Fibroblast of lung (primary cell): ENCODE measurements at places on chromosomes 7 and 10.

DNA sequence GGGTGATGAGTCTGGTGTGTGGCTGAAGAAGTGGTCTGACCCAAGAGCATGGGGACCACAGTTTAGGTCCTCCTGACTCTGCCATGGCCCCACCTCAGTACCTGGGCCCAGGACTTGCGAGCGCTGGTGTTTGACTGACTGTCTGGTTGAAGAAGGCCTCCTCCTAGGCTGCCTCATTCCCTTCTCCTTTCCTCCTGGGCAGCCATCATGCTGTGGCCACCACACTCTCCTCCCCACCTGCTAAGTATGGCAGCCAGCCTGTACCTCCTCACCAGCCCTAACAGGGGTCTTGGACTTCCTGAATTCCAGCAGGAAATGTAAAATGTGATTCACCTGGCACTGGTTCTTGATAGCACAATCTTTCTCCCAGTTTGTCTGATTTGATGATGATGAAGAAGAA is 156.8 kb upstream of the GPR26 start:
- H3K4me1 ChIP-seq, result no peaks in the 10 kb centered on the region
- no peak overlapping the region for H3K27ac ChIP-seq
- DNase-seq, result no peak
- H3K27me3 ChIP-seq, result no peaks in the 10 kb centered on the region
- no peaks in the 10 kb centered on the region for H3K36me3 ChIP-seq

GRCh38 chr7:30226614-30227268 is 57.7 kb upstream of the ZNRF2 start:
- H3K36me3 ChIP-seq, result no peaks in the 10 kb centered on the region
- H3K4me3 ChIP-seq, result no peak overlapping the region
- no peaks in the 10 kb centered on the region for H3K4me1 ChIP-seq
- no peak for DNase-seq
- H3K27me3 ChIP-seq, result peaks cover 6% of the 10 kb centered on the region
- H3K27ac ChIP-seq, result no peak overlapping the region

DNA sequence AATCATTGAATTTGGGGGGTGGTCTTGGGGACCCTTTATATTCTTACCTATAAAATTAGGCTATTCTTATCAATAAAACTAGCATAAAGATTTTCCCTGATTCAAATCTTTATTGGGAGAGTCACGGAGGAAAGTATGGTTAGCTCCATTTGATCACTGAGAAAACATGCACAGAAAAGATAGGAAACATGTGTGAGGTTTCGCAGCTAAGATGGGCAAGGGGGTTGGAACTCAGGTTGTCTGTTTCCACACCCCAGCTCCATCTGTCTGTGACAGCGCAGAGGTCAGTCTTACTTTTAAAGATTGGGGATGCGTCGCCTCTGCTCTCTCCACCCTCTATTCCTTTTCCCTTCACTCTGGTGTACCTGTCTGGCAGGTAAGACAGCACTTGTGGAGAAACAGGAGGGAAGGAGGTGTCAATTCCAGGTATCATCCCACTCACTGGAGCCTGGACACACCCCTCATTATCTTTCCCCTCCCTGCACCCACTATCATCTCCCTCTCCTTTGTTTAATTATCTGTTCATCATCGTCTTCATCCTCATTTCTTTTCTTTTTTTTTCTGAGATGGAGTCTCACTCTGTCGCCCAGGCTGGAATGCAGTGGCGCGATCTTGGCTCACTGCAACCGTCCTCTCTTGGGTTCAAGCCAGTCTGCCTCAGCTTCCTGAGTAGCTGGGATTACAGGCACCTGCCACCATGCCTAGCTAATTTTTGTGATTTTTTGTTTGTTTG is 2.4 kb upstream of the DENND10 start:
- no peaks in the 10 kb centered on the region for H3K36me3 ChIP-seq
- no peak overlapping the region for H3K4me3 ChIP-seq
- no peak for DNase-seq
- H3K4me1 ChIP-seq, result no peaks in the 10 kb centered on the region
- no peaks in the 10 kb centered on the region for H3K27me3 ChIP-seq
- no peak overlapping the region for H3K27ac ChIP-seq

GRCh38 chr7:134941952-134942351 is 44.4 kb upstream of the AGBL3 start:
- H3K4me3 ChIP-seq, result no peak overlapping the region
- no peaks in the 10 kb centered on the region for H3K36me3 ChIP-seq
- H3K27ac ChIP-seq, result no peak overlapping the region

- peak; percentile 26 for DNase-seq
- no peak overlapping the region for H3K27ac ChIP-seq
- no peak overlapping the region for H3K4me3 ChIP-seq
- H3K36me3 ChIP-seq, result no peaks in the 10 kb centered on the region
- no peaks in the 10 kb centered on the region for H3K27me3 ChIP-seq
Observed at GRCh38 chr7:79199961-79200360, 253.5 kb downstream of the MAGI2 start.

DNA sequence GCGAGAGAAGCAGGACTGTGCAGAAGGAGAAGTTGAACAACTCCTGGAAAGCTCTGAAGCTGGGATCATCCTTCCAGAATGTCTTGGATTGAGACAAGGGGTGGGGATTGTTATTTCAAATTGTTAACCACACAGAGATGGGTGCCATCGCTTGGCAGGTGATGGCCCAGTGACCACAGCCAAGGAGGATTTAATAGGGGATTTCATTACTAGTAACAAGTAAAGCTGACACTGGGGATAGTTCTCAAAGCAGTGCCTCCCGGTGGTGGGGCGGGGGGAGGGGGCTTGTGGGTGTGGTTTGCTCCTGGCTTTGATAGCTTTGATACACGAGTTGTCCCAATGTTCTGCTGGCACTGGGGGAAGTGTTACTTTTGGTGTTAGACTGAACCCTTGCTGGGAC is 59.2 kb downstream of the ZNF503 start:
- H3K4me3 ChIP-seq, result no peak overlapping the region
- H3K27ac ChIP-seq, result no peak overlapping the region
- H3K27me3 ChIP-seq, result peaks cover 6% of the 10 kb centered on the region
